ENCODE measurements at places on chromosomes 2 and 18.

DNA sequence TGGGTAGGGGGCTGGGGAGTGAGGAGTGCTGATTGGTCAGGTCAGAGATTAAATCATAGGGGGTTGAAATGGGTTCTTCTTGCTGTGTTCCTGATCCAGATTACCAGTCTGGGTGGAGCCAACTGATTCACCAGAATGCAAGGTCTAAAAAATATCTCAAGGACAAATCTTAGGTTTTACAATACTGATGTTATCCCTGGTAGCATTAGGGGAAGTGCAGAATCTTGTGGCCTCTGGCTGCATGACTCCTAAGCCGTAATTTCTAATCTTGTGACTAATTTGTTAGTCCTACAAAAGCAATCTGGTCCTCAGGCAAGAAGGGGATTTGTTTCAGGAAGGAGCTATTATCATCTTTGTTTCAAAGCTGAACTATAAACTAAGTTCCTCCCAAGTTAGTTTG lies 289.2 kb upstream of the KYNU start:
- DNase-seq: no peak

GRCh38 chr2:195543063-195543462 lies 114.0 kb upstream of the SLC39A10 start:
- no peak for DNase-seq

GRCh38 chr2:135600915-135601314 lies 69.6 kb downstream of the R3HDM1 start:
- DNase-seq: no peak

GRCh38 chr2:45743531-45744396 lies 92.3 kb downstream of the PRKCE start:
- no peak for DNase-seq

- no peak for DNase-seq
These were observed 10.9 kb downstream of the DIPK1C start for GRCh38 chr18:74446178-74446577.

DNA sequence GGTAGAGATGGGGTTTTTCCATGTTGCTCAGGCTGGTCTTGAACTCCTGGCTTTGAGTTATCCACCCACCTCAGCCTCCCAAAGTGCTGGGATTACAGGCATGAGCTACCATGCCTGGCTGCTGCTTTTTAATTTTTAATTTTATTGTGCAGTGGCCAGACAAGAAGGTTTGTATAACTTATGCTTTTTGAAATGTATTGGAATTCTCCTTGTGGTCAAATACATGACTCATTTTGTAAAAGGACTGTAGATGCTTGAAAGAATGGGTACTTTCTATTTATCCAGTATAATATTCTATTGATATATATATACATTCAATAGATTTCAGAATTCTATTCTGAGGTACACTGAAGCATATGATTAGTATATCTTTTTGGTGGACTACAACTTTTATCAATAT lies 82.6 kb upstream of the ST3GAL5 start:
- DNase-seq: no peak

- no peak for DNase-seq
These were observed 840.1 kb upstream of the ID2 start for GRCh38 chr2:7841751-7842150.
